Activated CD8-positive, alpha-beta memory T cell treated with anti-CD3 and anti-CD28 coated beads for 24 hours (primary cell): ENCODE measurements at places on chromosomes 11 and 22.
A peak's percentile ranks its signal among the peaks of the same experiment; 100 is the strongest.

GRCh38 chr11:89667001-89667400 is 43.1 kb upstream of the TRIM77 start:
- DNase-seq, result no peak

DNA sequence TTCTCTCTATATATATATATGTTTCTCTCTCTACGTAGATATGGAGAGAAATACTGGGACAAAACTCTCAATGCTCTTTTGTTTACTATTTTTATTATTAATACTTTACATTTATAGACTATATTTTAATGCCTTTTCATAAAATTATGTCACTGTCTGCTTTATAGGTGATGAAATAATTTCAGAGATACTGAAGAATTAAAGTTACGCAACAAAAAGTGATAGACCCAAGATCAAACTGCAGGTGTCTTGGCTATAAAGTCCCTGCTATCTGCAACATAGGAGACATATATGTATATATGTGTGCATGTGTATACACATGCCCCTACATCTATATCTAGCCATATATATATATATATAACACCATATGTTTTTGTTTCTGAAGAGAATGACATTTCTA is 60.8 kb downstream of the FAM76B start:
- DNase-seq, result no peak

DNA sequence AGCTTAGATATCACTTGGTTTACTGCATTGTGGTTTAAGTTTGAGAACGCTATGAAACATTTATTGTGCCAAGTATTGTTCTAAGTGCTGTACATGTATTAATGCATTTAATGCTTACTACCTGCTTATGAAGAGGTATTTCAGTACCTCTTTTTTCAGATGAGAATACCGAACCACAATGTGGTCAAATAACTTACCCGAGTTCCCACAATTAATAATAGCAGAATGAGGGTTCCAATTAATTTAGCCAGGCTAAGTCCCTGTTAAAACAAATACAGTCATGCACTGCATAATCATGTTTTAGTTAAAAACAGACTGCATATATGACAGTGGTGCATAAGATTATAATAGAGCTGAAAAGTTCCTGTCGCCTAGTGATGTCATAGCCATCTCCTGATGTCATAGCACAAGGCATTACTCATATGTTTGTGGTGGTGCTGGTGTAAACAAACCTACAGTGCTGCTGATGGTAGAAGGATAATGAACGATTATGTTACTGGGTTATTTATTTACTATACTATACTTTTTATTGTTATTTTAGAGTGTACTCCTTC is 4.3 kb downstream of the ZC3H12C start:
- no peak for DNase-seq

- DNase-seq, result peak; percentile 32
Observed at GRCh38 chr22:36220451-36220921, 18.8 kb downstream of the APOL2 start.

DNA sequence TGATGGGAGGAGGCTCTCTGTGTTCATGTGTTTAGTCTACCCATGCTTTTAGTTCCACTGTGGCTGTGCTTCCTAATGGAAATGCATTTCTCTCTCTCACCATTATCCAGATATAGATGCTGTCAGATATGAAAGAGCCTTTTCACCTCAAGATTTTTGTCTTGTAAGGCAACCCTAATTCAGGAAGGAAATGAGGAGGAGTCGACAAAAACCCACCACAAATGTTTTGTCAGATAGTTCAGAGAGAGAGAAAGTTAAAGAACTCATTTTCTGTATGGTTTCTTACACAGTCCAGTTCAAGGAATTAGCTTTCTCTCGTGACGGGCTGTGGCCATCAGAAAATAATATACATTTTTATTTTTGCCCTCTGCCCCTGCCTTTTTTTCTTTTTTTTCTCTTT is 82.5 kb downstream of the ARL14EP start:
- DNase-seq, result no peak

DNA sequence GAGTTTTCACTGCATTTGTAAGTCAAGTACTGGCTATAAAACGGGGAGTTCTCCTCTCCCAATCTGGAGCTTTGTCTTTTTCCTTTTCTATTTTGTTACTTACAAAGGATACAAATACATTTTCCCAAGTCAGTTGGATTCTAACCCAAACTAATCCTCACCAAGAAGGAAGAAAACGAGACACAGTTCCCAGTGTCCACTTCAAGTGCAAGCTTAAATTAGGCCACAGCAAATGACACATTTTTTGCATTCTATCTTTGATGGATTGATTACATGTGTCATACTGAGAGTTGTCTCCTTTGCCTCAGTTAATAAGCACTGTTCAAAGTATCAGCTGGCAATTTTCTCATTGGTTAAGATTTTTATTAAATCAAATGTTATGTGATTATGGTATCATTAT is 296.7 kb upstream of the ANO5 start:
- no peak for DNase-seq

- no peak for DNase-seq
Observed at GRCh38 chr11:106621484-106621883, 396.8 kb downstream of the GUCY1A2 start.

GRCh38 chr11:72231396-72232259 is 7.1 kb downstream of the INPPL1 start:
- peak; percentile 45 for DNase-seq

DNA sequence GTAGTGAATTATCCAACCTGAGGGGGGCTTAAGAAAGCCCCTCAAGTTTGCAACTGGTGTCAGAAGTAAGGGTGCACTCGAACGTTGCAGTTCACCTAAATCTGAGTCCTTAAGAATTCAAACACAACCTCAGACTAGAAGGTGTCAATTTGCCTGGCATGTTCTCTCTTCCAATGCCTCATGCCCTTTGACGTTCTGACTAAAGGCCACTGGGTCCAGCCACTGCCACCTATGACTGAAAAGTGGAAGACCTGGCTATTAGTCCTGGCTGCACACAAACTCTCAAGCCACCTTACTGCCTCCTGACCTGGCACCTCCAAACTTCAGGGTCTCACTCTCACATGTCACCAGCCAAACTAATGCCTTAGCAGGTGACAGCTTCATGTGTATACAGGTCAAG is 8.0 kb downstream of the APOL4 start:
- no peak for DNase-seq

GRCh38 chr11:122363296-122363695 is 247.3 kb upstream of the BLID start:
- DNase-seq, result no peak

DNA sequence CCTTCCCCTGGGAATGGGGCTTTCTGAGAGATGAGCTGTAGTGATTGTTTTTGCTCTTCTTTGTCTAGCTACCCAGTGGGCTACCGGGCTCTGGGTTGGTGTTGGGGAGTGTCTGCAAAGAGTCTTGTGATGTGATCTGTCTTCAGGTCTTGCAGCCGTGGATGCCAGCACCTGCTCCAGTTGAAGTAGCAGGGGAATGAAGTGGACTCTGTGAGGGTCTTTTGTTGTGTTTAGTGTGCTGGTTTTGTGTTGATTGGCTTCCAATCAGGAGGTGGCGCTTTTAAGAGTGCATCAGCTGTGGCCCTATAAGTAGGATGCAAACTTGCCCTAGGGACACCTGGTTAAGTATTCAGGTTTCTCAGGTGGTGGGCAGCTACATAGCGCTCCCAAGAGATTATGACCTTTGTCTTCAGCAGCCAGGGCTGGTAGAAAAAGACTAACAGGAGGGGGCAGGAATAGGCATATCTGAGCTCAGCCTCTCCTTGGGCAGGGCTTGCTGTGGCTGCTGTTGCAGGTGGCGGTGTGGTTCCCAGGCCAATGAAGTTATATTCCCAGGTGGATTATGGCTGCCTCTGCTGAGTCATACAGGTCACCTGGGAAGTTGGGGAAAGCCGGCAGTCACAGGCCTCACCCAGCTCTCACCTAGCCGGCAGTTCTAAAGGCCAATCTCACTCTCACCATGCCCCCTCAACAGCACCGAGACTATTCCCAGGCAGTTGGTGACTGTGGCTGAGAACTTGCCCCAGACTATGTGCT is 315.7 kb upstream of the C11orf87 start:
- no peak for DNase-seq

DNA sequence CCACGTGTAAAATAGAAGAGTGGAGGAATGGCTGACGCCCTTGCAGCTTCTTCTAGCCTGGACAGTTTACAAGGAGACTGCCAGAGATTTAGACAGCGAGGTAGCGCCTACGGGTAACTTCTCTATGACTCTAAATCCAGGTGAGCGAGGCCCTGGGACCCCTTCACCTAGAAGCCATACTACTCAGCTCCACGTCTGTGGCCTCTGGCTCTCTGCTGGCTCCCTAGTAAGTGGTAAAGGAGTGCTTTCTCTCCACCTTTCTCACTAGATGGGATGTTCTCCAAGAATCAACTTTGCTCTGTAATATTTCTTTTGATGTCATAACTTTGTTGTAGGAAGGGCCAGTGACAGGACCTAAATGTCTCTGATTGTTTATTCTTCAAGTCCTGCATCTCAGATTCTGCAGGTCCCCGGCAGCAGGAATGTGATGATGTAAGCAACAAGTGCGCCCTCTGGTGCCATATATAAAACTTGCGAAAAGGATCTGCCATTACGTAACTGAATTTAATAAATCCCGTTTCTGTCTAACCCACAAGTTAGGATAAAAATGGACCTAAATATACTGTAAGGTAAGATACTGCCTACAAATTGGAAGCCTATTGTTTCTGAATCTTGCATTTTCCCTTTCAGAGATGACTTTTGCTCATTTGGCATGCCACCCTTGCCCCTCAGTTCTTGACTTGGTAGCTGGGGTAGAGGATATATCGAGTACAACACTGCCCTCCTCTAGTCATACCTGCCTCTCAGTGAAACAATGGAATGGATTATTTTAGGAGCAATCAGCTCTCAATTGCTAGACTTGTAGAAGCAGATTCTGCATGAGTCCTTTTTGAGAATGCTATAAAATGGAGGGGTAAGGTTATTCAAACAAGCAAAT is 11.0 kb upstream of the PTPN5 start:
- DNase-seq, result no peak

- DNase-seq, result no peak
Observed at GRCh38 chr22:17672417-17672991, 33.9 kb downstream of the BCL2L13 start.

DNA sequence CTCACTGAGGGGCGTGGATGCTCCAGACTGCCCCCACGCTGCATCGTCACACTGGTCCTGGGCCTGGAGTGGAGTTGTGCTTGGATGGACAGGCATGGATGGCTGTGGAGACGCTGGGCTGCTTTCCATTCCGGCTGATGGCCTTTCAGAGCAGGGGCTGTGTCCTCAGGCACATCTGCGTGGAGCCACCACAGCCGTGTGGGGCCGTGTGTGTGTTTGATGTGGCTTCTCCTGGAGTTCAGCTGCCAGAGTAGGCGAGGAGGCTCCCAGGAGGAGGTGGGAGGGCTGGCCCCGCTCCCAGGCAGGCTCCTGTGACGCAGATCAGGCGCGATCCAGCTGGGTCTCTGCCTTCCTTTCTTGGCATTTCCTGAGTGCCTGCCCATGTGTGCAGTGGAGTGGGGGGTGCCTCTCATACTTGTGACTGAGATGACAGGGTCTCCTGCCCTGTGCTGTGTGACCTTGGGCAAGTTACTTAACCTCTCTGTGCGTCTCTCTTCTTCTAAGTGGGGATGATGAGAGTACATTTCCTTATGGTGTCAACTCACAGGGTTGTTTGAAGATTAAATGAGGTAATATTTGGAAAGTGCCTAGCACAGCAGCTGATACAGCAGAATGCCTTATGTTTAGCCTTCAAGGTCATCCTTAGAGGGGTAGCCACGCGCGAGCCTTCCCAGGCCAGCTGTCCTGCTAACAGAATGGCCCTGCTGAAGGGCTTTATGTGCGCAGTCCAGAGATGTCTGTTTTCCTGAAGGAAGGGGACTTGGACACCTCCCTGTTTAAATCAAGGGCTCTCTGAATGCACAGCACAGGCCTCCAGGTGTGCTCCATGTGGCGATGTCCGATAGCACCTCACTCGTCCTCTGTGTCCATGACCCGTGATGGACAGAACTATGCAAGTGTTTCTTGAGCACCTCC is 33.5 kb downstream of the GLB1L2 start:
- no peak for DNase-seq

DNA sequence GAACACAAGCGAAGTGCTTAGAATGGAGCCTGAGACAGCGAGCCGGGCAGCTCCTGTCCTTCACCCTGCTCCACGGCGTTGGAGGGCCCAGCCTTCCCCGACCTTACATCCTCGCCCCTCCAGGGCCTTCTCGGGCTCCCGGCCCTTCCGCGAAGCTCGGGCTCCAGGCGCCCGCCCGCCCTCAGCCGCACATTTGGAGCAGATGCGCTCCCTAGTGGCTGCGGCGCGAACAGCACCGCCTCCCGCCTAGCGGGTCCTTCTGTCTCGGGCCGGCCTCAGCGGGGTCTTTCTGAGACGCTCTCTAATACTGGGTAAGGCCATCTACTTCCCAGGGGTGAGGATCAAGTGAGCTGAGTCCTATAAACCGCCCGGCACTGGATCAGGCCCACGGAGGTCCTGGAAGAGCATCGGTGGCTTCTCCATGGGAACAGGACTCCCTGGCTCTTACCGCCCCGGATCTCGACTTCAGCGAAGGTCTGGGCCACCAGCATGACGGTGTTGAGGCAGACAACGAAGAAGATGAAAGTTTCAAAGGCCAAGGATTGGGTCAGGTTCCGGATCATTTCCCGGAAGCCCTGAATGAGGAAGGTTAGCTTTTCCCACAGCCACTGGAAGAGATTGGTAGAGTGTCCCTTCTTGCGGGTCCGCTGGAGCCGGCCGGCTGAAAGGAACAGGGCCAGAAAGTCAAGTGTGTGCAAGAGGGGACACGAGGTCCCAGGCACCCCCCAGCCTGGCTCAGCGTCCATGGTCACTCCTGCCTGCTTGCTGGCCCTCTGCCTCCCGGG is 3.7 kb downstream of the CATSPER1 start:
- peak; percentile 96 for DNase-seq

- DNase-seq, result peak; percentile 56
Observed at GRCh38 chr11:115502636-115503082, 1.6 kb downstream of the CADM1 start.

- no peak for DNase-seq
Observed at GRCh38 chr11:128942817-128943427, at the start of gene TP53AIP1. TSS of gene TP53AIP1 (minus strand) at chr11:128942871. CDS start at chr11:128937818, 5,053 bp downstream.

- DNase-seq, result no peak
Observed at GRCh38 chr22:39469326-39469680, 12.5 kb downstream of the MGAT3 start.

- no peak for DNase-seq
Observed at GRCh38 chr11:104432526-104432925, 268.6 kb upstream of the PDGFD start.
